Stimulated activated naive B cell treated with anti-CD40 and anti-IgM and Interleukin-4, amounts not matched to agents 10 μg/mL and 1 μg/mL and 100 μg/mL, for 72 hours (primary cell): ENCODE measurements at places on chromosomes 3 and 15.

DNA sequence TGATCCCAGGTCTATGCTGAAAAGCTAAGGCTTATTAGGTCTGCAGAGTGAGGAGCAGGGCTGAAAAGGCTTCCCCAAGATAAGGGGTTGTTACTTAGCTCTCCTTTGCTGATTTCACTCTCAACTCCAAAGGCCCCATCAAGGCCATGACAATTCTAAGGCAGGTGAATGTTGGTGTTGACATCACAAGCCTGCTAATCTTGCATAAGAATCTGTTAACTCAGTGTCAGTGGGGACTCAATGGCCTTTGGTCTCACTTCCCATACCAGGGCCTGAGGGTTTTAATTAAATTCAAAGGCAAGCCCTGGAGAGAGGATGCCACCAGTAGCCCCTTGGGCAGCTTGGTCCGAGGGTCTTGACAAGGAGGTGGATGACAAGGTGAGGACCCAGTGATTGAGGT, 9.4 kb upstream of the ALAS1 start:
- no peak for DNase-seq

- no peak for DNase-seq
Measured at GRCh38 chr3:46847744-46848143, 15.5 kb downstream of the MYL3 start.

- no peak for DNase-seq
Measured at GRCh38 chr3:197406266-197406665, 107.9 kb upstream of the DLG1 start.

GRCh38 chr3:117443014-117443413, 733.4 kb downstream of the TUSC7 start:
- DNase-seq: no peak

DNA sequence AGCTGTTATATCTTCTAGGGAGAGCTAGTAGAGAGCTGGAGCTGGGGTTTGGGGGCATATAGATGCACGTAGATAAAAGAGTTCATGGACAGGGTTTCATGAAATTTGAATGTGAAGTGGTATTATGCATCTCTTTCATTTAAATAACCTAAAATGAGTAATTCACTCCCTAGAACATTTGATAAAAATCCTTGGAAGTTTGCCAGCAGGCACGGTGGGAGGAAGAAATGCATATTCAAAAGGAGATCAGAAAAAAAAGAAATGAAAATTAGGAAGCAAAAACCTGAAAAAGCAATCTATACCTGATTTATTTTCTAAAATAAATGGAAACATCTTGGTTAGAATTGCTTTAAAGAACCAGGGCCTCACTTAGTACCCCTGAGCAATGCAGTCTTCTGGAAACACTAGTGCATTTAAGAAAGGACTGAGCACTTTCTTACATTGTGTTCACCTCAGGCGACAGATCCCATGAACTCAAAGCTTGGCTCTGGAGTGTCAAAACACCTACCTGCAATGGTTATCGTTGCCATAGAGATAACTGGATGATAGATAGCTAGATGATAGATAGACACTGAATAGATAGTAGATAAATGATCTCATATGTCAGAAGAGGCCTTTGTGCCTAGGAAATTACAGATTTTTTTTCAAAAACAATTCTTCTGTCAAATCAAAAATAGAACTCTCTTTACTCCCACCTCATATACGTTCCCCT, 458.6 kb upstream of the THRB start:
- DNase-seq: no peak

- no peak for DNase-seq
Measured at GRCh38 chr3:111700054-111700453, 104.9 kb upstream of the ZBED2 start.

DNA sequence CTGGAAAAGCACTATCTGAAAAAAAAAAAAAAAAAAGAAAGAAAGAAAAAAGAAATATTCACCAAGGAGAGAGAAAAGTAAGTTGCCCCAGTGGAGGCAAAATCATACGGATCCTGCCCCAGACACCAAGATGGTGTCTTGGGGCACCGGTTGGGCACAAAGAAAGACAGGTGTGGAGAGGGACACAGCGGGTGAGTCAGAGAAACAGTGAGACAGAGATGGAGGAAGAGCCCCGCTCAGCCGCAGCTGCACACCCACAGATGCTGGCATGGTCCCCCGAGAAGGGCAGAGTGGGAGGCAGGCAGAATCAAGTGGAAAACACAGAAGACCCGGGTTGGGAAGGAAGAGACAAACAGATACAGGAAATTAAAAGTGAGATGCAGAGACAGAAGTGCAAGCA, 129.7 kb upstream of the SMAD3 start:
- no peak for DNase-seq

DNA sequence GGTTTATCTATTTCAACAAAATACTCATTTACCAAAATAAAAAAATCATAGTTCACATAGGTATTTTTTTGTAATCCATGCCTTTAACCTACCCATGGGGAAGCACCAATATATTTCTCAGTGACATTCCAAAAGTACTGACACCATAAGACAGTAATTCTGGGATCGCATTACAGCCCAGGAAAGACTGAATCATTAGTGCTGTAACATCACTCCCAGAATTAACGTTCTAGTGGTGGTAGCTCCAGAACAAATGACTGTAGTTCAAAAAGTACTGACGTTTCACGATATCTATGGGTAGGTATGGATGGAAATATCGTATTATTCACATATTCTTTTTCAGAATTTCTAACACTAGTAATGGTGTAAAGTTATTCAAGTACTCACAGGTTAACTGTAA, 54.3 kb upstream of the NEK10 start:
- no peak for DNase-seq

GRCh38 chr15:45064386-45064785, 41.4 kb downstream of the SORD start:
- no peak for DNase-seq

DNA sequence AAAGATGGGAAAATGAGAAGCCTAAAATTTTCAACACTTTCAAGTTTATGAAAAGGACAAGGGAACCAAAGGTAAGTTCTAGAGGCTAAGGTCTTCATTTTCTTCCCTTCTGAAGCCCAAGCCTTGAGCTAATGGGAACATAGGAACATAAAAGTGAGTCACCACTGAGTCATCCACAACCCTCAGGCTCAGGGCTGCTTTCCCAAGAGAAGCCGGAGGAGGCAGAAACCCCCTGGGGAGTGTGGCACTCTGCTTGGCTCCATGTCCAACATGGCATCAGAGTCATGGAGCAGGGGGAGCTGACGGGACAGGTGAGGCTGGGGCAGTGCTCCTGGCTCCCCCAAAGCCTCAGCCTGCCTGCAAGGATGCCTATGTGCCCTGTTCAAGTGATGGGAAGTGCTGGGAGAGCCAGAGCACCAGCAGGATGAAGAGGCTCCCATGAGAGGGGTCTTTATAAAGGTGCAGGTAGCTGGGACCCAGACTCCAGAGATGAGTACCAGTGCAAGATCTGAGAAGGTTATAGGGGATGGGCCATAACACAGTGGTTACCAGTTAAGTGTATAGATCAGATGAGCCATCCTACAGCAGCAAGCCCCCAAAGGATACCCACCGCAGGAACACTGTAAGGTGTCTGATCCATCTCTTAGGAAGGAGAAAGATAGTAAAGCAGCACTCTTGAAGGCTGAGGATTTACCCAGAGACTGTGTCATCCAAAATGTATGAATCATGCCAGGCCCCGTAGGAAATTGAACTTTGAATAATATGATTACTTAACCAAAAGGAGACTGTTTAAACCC, 31.8 kb upstream of the RYR3 start:
- DNase-seq: no peak

GRCh38 chr15:63449731-63450130, 54.7 kb upstream of the USP3 start:
- DNase-seq: no peak

- no peak for DNase-seq
Measured at GRCh38 chr3:194422188-194422587, 23.1 kb upstream of the GP5 start.

DNA sequence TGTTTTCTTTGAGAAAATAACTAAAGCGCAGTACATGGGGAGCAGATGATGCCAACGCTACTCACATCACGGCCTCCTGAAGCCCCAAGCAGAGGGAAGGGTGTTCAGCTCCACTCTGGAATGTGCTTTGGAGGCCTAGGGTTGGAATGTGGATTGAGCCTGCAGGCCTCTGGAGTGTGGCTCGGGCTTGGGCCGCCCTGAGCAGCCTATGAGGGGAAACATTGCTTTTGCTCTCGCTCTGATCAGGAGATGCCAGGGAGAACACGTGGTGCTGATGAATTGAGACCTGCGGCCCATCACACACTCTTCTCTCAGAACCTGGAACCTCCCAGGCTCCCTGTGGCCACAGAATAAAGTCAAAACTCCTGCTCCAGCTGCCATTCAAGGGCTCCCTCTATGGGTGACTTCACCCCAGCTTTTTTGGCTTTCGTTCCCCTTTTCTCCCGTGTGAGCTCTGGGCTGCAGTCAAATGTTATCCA, 23.3 kb downstream of the CCDC13 start:
- no peak for DNase-seq

- DNase-seq: no peak
Measured at GRCh38 chr3:97954228-97954827, 17.9 kb downstream of the RIOX2 start.

- DNase-seq: peak; percentile 5
Measured at GRCh38 chr3:186746008-186746407, 28.8 kb downstream of the KNG1 start.

- DNase-seq: no peak
Measured at GRCh38 chr3:141646760-141647561, 91.1 kb upstream of the RNF7 start.

DNA sequence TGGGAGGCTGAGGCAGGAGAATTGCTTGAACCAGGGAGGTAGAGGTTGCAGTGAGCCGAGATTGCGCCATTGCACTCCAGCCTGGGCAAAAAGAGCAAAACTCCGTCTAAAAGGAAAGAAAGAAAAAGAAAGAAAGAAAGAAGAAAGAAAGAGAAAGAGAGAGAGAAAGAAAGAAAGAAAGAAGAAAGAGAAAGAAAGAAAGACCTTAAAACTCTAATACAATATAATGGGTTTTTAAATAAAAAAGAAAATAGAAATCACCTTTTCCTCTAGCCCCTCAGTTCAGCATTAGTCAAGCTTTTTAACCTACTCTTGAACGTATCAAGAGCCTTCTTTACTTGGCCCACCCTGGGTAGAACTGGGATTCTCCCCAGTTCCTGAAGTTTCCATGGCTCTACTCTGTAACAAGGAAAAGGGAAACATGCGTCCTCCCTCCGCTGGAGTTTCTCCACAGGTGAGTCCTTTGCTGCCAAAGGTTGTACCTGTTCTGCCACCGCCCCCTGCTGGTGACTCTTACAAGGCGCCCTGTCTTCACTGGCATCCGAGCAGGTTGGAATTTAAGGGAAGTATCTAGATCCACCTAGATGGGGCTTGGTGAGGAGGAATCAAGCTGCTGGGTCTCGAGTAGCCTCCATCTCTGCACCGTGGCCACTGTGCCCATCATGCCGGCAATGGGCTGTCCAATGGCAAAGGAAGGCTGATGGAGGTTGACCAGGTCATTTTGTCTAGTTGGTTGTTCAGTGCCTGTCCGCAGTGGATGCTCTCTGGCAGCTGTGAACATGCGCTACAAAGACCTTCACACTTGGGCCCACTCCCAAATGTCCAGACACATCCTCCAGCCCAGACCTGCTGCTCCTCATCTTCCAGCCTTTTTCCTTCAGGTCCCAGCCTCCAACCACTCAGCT, 20.6 kb upstream of the EPHB3 start:
- peak; percentile 43 for DNase-seq

DNA sequence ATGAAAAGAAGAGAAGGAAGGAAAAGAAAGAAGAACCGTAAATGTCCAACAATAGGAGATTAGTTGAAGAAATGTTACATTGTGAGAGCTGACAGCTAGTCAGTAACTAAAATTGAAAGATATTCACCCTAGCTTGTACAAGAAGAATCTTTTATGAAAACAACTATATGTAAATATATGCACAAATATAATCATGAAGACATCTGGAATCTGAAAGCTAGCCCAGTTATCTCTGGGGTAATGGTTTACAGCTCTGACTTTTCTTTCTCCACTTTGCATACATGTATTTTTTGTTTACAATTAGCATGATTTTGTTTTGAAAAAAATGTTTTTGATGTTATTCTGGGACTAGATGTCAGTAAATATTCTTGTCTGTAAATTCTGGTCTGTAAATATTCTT, 37.1 kb upstream of the ADAMTSL3 start:
- DNase-seq: no peak

- DNase-seq: no peak
Measured at GRCh38 chr15:63418811-63419210, 37.2 kb upstream of the CA12 start.

DNA sequence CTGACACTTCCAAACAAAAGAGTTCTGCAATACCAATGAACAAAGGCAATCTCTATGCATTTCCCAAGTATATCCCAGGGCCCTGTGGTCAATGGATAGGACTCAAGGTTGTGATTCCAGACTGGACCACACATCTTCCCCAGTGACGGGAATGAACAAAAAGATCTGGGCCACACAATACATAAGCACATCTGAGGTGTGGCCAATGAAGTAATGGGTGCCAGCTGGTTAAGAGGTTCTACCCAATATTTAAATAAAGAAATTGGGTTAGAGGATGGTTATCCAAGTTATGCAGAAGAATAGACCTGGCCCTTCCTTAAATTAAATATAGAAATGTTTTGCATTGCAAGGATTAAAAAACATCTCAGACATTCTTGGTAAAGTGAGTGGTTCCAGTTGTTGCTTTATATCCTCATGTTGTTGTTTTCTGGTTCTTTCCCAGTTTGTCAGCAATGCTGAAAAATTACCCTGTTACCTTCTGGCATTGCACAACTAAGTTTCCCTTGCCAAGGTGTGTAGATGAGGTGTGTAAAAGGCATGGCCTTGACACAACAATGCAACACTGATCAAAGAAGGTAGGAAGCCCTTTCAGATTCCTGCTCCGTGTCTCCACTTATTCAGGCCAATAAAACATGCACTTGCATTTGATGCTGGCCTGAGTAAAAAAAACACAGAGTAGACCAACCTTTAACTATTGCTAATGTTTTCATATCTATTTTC, 86.5 kb downstream of the PRICKLE2 start:
- DNase-seq: no peak

- DNase-seq: no peak
Measured at GRCh38 chr3:21704796-21705195, 46.2 kb downstream of the ZNF385D start.

GRCh38 chr3:38022301-38022700, 7.1 kb downstream of the PLCD1 start:
- no peak for DNase-seq

DNA sequence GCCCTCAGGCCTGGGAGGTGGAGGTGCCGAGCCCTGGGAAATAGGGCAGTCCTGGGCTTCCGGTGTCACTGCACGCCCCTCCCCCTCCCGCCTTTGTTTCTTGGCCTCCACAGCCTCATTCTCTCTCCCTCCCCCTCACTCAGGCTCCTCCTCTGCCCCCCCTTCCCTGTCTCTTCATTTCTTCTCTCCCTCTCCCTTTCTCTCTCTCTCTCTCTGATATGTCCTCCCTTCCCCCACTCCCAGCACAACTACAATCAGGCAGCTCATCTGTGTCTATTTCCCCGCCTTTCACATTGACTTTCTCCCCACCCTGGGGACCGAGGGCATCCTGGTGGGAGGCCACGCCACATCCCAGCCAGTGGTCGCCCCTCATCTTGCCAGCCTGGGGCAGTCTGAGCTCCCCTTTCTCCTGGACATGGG, 40.2 kb downstream of the IDH2 start:
- DNase-seq: no peak
